ENCODE measurements at places on chromosomes 6 and 20.

- no peak for DNase-seq
Measured at GRCh38 chr6:54428431-54428830, 120.2 kb downstream of the TINAG start.

DNA sequence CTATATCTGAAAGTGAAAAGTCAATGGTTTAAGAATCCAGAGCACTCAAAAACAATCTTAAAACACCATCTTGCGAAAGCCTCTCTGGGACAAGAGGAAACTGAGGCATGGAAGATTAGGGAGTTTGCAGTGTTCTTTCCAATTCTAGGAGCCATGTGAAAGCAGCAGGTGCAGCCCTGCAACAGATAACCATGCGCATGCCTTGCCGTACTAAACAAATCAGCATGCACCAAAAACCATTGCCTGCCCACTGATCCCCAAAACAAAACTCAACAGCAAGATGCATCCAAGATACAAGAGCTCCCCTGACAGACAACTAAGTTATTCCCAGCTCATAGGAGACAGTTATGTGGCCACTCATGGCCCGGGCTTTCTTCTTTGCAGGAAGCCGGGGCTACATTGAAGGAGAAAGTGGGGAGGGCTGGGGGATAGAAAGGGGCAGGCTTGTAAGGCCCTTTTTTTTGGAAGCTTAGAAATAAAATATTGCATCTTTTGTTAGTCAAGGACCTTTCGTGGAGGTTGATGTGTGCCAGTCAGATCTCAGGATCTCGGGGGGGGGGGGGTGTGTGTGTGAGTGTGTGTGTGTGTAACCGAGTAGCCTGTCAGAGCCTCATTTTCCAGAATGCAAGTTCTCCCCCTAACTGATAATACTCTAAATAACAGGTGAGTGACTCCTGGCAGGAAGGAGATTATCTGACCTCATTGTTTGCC, 178.4 kb downstream of the MBOAT1 start:
- DNase-seq = no peak

- DNase-seq = no peak
Measured at GRCh38 chr6:30705620-30706019, 11.5 kb downstream of the MDC1 start.

DNA sequence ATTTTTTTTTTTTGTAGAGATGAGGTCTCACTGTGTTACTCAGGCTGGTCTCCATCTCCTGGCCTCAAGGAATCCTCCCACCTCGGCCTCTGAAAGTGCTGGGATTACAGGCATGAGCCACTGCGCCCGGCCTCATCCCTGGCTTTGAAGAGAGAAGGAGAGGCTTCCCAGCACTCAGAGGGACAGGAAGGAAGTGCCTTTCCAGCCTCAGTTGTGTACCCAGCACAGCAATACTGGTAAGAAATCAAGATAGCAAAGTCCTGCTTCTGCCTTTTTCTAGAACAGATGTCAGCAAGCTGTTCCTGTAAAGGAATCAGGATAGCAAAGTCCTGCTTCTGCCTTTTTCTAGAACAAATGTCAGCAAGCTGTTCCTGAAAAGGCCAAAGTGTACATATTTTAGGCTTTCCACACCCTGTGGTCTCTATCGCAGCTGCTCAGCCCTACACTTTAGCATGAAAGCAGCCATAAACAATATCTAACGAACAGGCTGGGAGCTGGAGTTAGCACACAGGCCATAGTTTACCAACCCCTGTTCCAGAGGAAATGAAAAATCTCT, 6.3 kb upstream of the PLTP start:
- DNase-seq = no peak

- DNase-seq = no peak
Measured at GRCh38 chr6:127083963-127084310, 34.5 kb upstream of the RSPO3 start.

GRCh38 chr20:57025666-57026224, 240.7 kb downstream of the BMP7 start:
- DNase-seq = no peak

DNA sequence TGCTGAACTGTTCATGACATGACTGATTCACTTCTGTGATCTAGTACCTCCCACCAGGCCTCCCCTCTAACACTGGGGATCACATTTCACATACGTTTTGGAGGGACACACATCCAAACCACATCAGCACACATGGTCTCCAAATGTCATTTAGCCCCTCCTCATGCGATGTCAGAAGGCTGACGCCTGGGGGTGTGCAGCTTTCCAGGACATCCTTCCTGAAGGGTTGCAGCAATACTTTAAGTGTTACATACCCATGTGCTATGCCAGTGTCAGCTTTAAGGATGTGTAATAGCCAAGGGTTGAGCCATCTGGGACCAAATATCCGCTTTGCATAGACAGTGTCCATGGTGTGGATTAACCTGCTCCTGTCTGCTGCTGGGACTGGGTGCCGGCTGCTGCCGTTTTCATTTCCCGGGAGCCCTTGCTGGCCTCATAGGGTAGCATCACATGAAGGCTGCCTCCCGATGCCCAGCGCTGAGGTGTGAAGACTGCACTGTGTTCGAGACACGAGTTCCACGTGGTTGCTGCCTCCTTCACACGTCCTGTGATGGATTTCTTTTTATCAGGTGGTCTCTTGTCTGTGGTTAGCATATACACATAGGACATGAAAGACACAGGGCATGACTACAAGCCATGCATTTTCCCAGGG, 219.0 kb downstream of the THBS2 start:
- DNase-seq = no peak

- no peak for DNase-seq
Measured at GRCh38 chr20:40325006-40325568, 363.9 kb downstream of the MAFB start.

GRCh38 chr6:166691199-166691598, 64.1 kb upstream of the RPS6KA2 start:
- no peak for DNase-seq

- no peak for DNase-seq
Measured at GRCh38 chr6:26379292-26379691, 3.6 kb upstream of the BTN2A2 start.

Measured in stimulated activated CD4-positive, alpha-beta T cell treated with anti-CD3 and anti-CD28 coated beads, Interleukin-2, amount 100 ng/mL, for 24 hours (primary cell).